ENCODE measurements at places on chromosomes 5 and 9. TPM values are rescaled to one million over a fixed set of nuclear protein-coding genes. Genes with fewer than 3 reads are reported as not detected.

Gene FAM200C
- 2.2 TPM for polyA plus RNA-seq

DNA sequence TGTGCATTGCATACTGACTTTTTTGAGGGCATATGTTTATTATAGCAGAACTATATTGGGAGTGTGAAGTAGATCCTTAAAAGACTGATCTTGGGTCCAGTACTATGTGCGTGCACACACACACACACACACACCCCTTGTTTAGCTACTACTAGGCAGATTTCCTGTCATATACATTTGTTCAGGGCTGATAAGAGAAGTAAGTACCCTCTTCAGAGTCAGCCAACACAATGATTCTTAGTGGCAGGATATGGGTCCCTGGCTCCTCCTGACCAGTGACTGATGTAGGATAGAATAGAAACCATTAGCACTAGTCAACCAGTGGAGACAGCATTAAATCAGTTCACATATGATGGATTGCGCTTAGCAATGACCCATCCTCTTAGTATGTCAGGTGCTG, 76.2 kb upstream of the MIER3 start:
- no peaks in the 10 kb centered on the region for H3K36me3 ChIP-seq
- H3K4me1 ChIP-seq, result no peaks in the 10 kb centered on the region
- H3K27me3 ChIP-seq, result no peaks in the 10 kb centered on the region
- DNase-seq, result no peak

Gene FAM221B
- polyA plus RNA-seq, result not detected

DNA sequence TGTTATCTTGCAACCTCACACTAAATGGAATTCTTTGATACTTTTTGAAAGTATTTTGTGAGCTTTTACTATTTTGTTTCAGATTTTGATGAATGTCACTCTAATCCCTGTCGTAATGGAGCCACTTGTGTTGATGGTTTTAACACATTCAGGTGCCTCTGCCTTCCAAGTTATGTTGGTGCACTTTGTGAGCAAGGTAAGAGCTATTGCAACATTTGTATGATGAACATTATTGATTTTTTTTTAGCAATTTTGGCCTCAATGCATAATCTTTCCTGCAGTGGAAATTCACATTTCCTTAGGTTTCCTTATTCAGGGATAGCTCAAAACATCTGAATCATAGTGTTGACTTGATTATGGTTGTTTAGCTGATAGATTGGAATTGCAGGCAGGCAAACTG, 76.3 kb downstream of the VCAN start:
- no peaks in the 10 kb centered on the region for H3K27me3 ChIP-seq
- peaks cover 86% of the 10 kb centered on the region for H3K36me3 ChIP-seq
- DNase-seq, result no peak
- H3K4me3 ChIP-seq, result no peak overlapping the region
- H3K4me1 ChIP-seq, result peaks cover 5% of the 10 kb centered on the region
- H3K27ac ChIP-seq, result no peak overlapping the region

Gene ACTL7A
- not detected for polyA plus RNA-seq

Gene ZNF169
- 6.4 TPM for polyA plus RNA-seq

GRCh38 chr5:117065161-117065560, 490.5 kb upstream of the SEMA6A start:
- H3K4me1 ChIP-seq, result peaks cover 9% of the 10 kb centered on the region
- peak overlapping the region; percentile 78 for H3K27ac ChIP-seq
- no peaks in the 10 kb centered on the region for H3K27me3 ChIP-seq
- DNase-seq, result no peak

DNA sequence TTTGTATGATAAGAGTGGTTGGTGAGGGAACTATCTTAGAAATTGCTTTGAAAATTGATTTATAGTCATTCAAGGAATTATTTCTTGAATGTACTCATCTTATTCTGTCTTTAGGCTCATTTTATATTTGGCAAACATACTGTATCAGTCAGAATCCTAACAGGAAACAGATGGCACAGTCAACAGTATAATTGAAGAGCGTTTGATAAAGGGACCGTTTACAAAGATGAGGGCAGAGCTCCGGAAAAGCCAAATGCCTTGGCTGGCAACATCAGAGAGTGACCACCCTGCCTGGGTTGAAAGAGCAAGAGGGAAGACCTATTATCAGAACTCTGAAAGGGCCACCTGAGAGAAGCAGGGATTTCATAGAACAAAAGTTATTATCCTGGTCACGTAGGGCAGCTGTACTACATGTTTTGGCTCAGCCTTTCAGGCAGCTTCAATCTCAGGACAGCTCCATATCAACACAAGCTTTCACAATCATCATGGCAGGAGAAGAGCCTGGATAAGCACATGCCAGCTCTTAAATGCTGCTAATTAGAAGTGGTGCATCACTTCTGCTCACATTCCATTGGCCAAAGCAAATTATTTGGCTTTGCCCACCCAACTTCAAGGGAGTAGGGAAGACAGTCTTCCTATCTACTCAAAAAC, 47.2 kb upstream of the ARL15 start:
- peak; percentile 30 for DNase-seq
- H3K27ac ChIP-seq, result peak overlapping the region; percentile 58
- H3K27me3 ChIP-seq, result no peaks in the 10 kb centered on the region
- H3K36me3 ChIP-seq, result no peaks in the 10 kb centered on the region
- no peak overlapping the region for H3K4me3 ChIP-seq
- H3K4me1 ChIP-seq, result peaks cover 13% of the 10 kb centered on the region

- no peak overlapping the region for H3K27ac ChIP-seq
- DNase-seq, result no peak
- no peaks in the 10 kb centered on the region for H3K4me1 ChIP-seq
- no peak overlapping the region for H3K4me3 ChIP-seq
- H3K27me3 ChIP-seq, result no peaks in the 10 kb centered on the region
- no peaks in the 10 kb centered on the region for H3K36me3 ChIP-seq
Measured at GRCh38 chr5:175749591-175749990, 91.7 kb downstream of the HRH2 start.

GRCh38 chr9:88775559-88775958, 215.7 kb upstream of the S1PR3 start:
- H3K27ac ChIP-seq, result peak overlapping the region; percentile 60
- no peaks in the 10 kb centered on the region for H3K27me3 ChIP-seq
- no peak overlapping the region for H3K4me3 ChIP-seq
- DNase-seq, result no peak

DNA sequence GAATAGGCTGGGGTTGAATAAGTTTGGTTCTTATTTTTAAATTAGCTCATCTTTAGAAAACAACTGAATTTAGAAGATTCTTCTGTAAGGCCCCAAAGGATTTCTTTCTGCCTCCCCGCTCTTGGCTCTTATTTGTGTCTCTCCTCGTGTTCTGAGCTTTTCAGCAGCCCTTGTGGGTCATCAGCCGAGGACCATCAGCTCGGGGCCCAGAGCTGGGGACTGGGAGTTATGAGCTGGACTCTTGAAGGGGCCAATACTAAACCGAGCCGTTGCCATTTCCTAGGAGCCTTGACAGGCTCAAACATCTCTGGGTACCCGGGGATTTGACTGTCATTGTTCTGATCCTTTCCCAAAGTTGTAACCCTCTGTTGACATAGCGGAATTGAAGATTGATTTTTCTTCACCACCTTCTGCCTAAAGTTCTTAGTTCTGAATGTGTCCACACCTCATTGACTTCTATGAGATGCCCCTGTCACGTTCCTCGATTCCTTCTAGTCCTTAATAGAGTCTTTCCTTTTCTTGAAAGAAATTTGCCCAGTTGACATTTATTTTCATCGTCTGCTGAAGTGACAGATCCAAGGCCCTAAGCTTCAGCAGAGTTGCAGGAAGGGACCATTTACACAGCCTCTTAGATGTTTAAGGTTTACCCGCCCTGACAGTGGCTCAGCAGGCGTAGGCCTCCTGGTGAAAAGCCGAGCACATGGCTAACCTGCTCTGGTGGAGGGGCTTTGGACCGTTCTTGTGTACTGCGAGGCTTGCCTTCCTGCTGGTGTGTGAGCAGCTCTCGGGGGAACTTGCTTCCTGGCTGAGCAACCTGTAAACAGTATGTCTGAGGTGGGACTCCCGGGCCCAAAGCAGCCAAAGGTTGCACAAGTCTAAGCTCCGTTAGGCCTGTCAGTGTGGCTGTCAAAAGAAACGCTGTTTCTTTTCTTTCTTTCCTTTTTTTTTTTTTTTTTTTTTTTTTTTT, 24.0 kb downstream of the ABL1 start:
- H3K27ac ChIP-seq, result no peak overlapping the region
- no peaks in the 10 kb centered on the region for H3K27me3 ChIP-seq
- H3K4me3 ChIP-seq, result no peak overlapping the region
- H3K36me3 ChIP-seq, result peaks cover 45% of the 10 kb centered on the region
- H3K4me1 ChIP-seq, result peaks cover 13% of the 10 kb centered on the region

Gene SLC6A7
- polyA plus RNA-seq, result not detected

GRCh38 chr5:5688194-5688924, 265.9 kb downstream of the ICE1 start:
- no peak for DNase-seq
- no peak overlapping the region for H3K4me3 ChIP-seq
- no peaks in the 10 kb centered on the region for H3K36me3 ChIP-seq
- H3K27ac ChIP-seq, result no peak overlapping the region
- no peaks in the 10 kb centered on the region for H3K27me3 ChIP-seq

Gene WNT8A
- not detected for polyA plus RNA-seq

Data from SK-N-SH (cell line).